IMR-90 (cell line): ENCODE measurements at places on chromosomes 12 and 14. TPM values are rescaled to one million over a fixed set of nuclear protein-coding genes. Genes with fewer than 3 reads are reported as not detected.

GRCh38 chr12:56695327-56696101 lies 7.4 kb upstream of the PTGES3 start:
- no peaks in the 10 kb centered on the region for H3K27me3 ChIP-seq
- no peak overlapping the region for H3K27ac ChIP-seq
- no peaks in the 10 kb centered on the region for H3K36me3 ChIP-seq

DNA sequence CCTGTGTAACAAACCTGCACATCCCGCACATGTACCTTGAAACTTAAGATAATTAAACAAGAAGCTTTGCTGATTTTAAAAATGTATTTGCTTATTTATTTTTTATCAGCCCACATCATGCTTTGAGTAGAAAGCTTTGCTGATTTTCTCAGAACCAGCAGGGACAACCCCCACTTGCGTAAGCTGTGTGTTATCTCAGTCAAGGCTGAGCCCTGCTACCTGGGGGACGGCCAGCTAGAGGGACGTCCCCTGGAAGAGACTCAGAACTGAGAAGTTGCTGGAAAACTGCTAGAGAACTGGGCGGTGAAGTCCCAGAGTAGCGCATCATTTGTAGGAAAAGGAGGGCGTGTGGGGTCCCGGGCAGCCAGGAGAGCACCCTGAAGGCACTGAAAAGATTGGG lies 4.1 kb upstream of the PLEK2 start:
- H3K4me1 ChIP-seq = peaks cover 7% of the 10 kb centered on the region
- H3K27ac ChIP-seq = no peak overlapping the region
- no peaks in the 10 kb centered on the region for H3K36me3 ChIP-seq
- no peak for DNase-seq

GRCh38 chr14:37580146-37580545 lies 14.9 kb downstream of the FOXA1 start:
- H3K27me3 ChIP-seq = peaks cover 45% of the 10 kb centered on the region
- peak; percentile 21 for DNase-seq
- H3K4me3 ChIP-seq = no peak overlapping the region
- H3K36me3 ChIP-seq = no peaks in the 10 kb centered on the region
- no peak overlapping the region for H3K27ac ChIP-seq

DNA sequence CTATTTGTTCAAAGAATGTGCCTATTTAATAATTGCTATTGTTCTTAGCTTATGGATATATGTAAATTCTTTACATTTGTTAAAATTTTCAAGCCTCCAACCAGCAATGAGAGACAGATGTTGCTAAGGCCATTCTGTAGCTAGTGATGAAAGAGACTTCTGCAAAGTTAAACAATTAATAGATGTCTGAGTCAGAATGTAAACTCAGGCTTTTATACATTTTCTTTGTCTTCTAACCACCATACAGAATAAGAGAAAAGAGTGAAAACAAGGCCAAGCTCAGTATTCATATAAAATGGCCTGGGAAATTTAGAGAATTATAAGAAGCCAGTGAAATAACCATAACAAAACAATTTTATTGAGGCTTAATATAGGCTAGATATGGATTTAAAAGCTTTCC lies 1102.3 kb upstream of the SEL1L start:
- no peaks in the 10 kb centered on the region for H3K4me1 ChIP-seq
- no peak for DNase-seq
- no peak overlapping the region for H3K4me3 ChIP-seq
- no peaks in the 10 kb centered on the region for H3K36me3 ChIP-seq
- no peak overlapping the region for H3K27ac ChIP-seq

DNA sequence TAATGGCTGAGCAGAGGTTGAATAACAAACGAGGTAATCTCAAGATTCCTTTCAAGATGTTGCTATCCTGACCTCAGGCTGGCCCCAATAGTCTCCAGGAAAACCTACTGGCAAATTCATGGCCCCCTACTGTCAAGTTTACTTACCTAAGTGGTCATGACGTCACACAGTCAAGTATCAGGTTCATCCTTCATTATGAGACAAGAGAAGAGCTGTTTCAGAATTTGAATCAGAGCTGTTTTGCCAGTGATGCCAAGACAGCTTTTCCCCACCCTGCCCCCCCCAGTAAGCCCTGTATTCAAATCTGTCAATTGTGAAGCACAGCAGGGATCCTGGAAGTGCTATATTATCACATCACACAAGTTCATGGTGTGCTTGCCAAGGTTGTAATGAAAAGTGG lies 509.6 kb downstream of the NOVA1 start:
- no peak overlapping the region for H3K27ac ChIP-seq
- no peaks in the 10 kb centered on the region for H3K27me3 ChIP-seq
- DNase-seq = no peak
- H3K4me3 ChIP-seq = no peak overlapping the region

GRCh38 chr14:32200368-32201192 lies 1.3 kb upstream of the RNU6-7 start:
- DNase-seq = no peak
- no peaks in the 10 kb centered on the region for H3K36me3 ChIP-seq
- no peak overlapping the region for H3K27ac ChIP-seq
- no peaks in the 10 kb centered on the region for H3K4me1 ChIP-seq

GRCh38 chr12:117152793-117153775 lies 37.2 kb downstream of the FBXO21 start:
- DNase-seq = no peak
- no peaks in the 10 kb centered on the region for H3K4me1 ChIP-seq
- H3K27me3 ChIP-seq = no peaks in the 10 kb centered on the region
- H3K27ac ChIP-seq = no peak overlapping the region
- peaks cover 46% of the 10 kb centered on the region for H3K36me3 ChIP-seq

DNA sequence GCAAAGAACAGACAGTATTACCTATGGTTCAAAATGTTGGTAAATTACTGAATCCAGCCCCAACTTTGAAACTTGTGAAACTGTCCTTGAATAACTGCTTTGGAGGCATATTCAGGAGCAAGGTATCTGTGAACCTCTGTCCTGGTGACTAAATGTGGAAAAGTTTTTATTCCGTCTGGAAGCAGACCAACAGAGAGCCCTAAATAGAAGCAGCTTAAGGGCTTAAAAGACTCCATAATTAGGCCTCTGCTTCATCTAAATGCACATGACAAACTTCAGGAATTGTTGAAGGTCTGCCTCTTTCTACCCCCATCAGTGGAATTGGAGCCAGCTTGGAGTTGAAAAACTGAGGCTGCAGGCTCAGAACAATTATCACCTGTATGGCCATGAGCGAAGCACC lies 276.5 kb downstream of the KCNH5 start:
- no peaks in the 10 kb centered on the region for H3K36me3 ChIP-seq
- no peak for DNase-seq
- no peak overlapping the region for H3K27ac ChIP-seq
- no peak overlapping the region for H3K4me3 ChIP-seq

GPR162 gene
- total RNA-seq = 1.7 and 2.9 TPM in 2 replicates

INHBC gene
- total RNA-seq = not detected in 2 replicates

KLRC2 gene
- not detected in 2 replicates for total RNA-seq

FAM90A1 gene
- total RNA-seq = under 0.01 TPM in 1 of 2 replicates, not detected in the other

TBX5 gene
- total RNA-seq = 10.8 and 13.3 TPM in 2 replicates

DCAF4 gene
- total RNA-seq = 24.7 and 29.4 TPM in 2 replicates
